ENCODE measurements at places on chromosomes 13 and 19.

- no peak for DNase-seq
Observed at GRCh38 chr19:49864890-49865289, 2.5 kb downstream of the PNKP start.

DNA sequence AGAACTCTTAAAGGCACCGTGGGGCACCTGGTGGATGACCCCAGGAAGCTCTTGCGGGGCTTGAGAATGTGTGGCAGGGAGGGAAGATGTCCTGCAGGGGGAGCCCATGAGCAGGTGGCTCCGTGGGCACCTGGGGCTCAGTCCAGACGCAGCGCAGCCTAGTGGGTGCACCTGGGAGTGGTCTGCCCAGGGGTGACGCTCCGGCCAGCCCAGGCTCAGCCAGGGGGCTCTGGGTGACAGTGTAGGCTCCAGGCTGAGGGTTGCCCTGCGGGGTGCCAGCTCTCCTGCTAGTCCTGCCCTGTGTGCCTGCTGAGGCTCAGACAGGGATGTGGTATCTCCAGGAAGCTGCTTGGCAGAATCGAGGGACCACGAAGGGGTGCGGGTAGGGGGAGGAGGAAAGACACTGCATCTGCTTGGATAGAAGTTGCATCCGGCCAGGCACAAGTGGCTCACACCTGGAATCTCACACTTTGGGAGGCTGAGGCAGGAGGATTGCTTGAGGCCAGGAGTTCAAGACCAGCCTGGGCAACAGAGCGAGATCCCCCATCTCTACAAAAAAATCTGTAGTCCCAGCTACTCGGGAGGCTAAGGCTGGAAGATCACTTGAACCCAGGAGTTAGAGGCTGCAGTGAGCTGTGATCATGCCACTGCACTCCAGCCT, 15.0 kb upstream of the PGLS start:
- DNase-seq: peak; percentile 90

GRCh38 chr13:53285896-53286430, 257.4 kb downstream of the OLFM4 start:
- no peak for DNase-seq

- peak; percentile 100 for DNase-seq
Observed at GRCh38 chr19:50607874-50608785, 31.6 kb downstream of the SYT3 start.

DNA sequence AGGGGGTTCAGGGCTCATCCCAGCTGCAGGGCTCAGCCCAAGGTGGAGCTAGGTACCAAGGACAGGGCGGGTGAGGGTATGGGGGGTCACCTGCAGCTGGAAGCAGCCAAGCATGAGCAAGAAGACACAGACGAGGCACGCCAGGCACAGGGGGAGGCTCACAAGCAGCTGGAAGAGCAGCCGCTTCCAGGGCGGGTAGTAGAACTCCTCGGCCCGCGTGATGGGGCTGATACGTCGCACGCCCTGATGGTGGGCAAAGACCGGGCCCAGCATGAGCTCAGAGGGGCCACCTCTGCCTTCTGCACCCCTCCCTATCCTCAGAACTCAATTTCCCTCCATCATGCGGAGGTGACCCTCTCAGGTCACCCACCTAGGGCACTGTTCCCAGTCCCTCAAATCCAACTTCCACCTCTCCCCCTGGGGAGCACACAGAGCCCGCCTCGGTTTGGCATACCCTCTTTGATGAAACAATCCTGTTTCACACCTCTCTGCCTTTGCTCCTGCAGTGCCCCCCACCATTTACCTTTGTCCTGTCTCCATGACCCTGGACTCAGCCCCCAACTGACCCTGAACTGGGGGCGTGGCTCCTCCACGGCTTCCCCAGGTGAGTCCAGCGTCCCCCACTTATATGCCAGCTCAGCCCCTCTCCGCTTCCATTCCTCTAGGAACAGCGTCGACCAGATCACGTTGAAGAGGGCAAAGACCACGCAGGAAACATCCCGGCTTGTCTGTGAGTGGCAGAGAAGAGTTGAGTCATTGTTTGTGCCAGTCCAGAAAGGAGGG, 4.2 kb downstream of the ANO8 start:
- no peak for DNase-seq
